Activated CD4-positive, alpha-beta T cell treated with anti-CD3 and anti-CD28 coated beads, Interleukin-2, amount 10 ng/mL, durations not matched to agents 24 days and 14 days (primary cell): ENCODE measurements at places on chromosomes 5 and 9. TPM values are rescaled to one million over a fixed set of nuclear protein-coding genes. Genes with fewer than 3 reads are reported as not detected.

DNA sequence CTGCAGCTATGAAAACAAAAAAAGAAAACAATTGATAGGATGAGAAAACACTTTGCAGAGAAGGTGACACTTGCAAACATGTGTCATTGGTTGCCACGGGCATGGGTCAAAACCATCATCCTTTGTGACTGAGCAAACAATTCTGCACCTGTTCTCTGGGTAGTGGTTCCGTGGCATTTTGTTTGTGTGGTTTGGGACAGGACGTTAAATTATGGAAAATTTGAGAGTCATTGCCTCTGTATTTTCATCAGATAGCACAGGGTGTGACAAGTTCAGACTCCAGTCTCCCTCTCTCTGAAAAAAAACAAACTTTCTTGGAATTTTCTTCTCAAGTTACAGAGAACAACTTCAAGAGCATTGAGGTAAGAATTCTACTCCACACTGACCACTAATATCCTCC lies 113.4 kb upstream of the HMHB1 start:
- no peak for DNase-seq

DNA sequence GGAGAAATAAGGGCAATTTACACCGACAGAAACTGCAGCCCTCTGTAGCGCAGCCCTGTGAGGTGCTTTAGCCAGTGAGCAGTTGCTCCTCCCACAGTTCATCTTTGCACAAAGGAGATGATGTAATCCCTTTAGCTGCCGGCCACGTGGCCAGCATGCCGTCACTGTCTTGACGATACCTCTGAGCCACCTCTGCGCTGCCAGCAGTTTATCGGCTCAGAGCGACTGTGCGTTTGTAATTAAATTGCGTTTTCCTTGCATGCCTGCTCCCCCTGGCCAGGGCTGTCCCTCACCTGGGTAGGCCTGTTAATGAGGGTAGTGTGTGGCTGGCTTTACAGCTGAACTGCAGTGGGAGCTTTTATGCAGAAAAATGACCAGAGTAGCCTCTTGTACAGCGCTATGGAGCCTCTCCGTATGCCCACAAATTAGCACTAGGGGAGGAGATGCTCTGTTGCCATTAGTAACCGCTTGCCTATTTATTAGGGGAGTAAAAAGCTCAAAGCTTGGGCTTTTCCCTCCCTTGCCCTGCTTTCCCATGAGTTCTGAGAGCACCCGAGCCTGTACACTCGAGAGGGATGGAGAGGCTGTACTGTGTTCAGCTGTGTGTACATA lies 107.0 kb downstream of the TRIO start:
- DNase-seq, result no peak

The TSPAN17 gene
- 29.3 and 32.0 TPM in 2 replicates for total RNA-seq

The DND1 gene
- 2.8 and 3.8 TPM in 2 replicates for total RNA-seq

- no peak for DNase-seq
These were observed 22.6 kb upstream of the MELK start for GRCh38 chr9:36550135-36550534.

The CNTLN gene
- 1.6 and 2.3 TPM in 2 replicates for total RNA-seq

The ANKRD31 gene
- total RNA-seq, result 0.33 and 0.47 TPM in 2 replicates

DNA sequence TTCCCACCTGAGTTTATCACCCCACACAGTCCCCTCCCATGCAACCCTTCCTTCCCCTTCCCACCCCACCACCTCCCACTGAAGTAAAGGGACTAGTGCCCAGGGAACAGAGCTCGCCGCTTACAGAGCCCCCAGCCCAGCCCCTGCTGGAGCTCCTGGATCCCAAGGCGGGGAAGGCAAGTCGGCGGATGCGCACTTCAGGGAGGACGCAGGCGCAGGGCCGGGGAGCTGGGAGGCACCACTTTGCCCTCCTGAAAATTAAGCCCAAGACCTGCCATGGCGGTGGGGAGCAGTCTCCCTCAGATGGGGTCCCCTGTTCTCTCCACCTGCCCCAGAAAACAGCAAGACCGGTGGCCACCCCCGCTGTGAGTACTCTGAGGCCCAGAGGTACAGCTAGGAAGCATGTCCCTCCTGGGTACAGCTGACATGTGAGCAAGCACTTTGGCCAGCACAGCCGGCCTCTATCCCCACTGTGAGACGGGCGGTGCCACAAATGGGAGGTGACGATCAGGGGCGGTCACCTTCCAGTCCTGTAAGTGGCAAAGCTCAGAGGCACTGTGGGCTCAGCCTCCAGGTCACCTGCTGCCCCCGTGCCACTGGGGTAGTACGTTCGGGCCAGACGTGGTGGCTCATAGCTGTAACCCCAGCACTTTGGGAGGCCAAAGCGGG lies 45.9 kb downstream of the COL23A1 start:
- no peak for DNase-seq

GRCh38 chr9:13607481-13608441 lies 328.3 kb upstream of the MPDZ start:
- no peak for DNase-seq

GRCh38 chr9:130220352-130220751 lies 45.2 kb upstream of the HMCN2 start:
- no peak for DNase-seq

DNA sequence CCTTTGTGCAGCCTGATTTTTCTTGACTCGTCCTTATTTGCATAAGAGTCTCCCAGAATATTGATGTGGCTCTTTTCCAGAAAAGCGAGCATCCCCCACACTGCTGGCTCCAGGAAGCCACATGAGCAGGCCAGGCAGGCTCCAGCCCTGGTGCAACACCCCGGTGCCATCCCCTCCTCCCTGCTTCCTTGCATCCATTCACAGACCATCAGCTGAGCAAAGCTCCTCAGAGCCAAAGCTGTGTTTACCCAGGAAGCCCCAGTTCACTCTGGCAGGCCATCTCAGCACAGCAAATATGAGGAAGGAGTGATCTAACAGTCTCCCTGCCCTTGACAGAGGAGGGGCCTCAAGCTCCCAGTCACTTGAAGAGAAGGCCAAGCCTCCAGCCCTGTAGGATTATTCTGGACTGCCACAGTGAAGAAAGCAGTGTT lies 34.4 kb downstream of the INSYN2B start:
- no peak for DNase-seq

- no peak for DNase-seq
These were observed 17.5 kb upstream of the F2RL1 start for GRCh38 chr5:76801159-76801802.

DNA sequence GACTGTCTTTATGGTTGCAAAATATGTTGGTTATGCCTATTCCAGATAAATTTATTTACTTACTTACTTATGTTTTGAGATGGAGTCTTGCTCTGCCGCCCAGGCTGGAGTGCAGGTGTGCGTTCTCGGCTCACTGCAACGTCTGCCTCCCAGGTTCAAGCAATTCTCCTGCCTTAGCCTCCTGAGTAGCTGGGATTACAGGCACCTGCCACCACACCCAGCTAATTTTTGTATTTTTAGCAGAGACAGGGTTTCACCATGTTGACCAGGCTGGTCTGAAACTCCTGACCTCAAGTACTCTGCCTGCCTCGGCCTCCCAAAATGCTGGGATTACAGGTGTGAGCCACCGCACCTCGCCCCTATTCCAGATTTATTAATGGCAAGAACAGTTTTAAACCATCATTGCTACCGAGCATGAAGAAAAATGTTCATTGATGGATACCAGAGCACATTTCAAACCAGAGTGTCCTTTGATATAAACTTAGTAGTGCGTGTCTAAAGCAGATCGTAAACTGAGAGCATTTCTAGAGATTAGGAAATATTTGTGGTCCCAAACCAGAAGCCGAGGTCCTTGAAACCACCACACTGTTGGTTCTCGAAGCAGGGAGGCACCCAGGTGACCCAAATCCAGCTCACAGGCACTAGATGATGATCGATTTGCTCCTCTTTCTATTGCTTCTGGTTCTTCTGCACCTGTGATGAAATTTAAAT lies 85.2 kb downstream of the GRAMD2B start:
- DNase-seq, result peak; percentile 63

DNA sequence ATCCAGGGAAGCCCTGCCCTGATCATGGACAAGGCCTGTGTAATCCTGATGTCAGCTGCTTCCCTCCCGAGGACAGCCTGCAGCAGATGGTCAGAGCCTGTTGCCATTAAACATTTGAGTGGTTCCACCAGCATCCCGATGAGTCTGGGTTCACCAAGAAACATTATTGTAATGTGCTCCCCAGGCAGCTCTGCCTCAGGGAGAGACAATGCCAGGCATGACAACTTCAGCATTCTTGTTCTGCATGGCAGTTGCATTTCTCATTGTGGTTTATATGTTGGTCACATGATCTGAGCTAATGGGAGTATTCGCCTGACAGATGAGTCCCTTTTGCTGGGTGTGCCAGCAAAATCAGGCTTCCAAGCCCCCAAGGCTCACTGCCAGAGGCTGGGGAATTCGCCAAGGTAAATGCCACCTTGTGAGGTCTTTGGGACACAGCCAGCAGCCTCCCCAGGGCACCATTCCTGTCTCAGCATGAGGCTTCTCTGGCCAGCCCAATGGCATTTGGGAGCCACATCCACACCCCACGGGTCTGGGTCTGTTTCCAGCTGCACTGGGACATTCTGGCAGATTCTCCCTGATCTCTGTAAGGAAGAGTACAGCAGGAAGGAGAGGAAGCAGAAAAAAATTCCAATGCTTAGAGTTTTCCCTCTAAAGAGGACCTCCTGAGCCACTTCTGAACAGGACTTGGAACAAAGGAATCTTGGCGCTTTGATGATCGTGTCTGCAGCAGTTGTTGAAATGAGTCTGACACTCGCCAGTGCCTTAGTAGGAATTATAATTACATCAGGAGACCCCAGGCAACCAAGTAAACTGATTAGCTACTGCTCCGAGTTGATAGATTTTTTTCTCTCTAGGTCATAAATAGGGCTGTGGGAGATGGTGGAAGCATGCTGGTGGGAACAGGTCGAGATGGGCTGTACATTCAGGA lies 18.7 kb downstream of the KCNIP1 start:
- no peak for DNase-seq

GRCh38 chr9:135178498-135178897 lies 91.0 kb downstream of the OLFM1 start:
- no peak for DNase-seq

DNA sequence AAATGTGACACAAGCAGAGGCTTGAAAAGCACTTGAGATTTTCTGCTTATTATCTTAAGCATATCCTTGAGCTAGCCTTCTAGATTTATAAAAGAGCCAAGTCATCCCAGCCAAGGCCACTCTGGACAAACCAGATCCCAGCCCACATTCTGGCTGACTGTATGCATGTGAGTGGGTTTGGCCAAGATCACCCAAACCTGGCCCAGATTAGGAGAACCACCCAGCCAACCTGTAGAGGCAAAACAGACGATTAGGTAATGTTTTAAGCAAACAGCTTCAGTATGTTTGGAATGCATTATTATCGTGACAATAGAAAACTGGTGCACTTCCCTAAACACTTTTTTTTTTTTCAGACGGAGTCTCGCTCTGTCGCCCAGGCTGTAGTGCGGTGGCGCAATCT lies 151.9 kb downstream of the SPATA31D1 start:
- DNase-seq, result no peak

DNA sequence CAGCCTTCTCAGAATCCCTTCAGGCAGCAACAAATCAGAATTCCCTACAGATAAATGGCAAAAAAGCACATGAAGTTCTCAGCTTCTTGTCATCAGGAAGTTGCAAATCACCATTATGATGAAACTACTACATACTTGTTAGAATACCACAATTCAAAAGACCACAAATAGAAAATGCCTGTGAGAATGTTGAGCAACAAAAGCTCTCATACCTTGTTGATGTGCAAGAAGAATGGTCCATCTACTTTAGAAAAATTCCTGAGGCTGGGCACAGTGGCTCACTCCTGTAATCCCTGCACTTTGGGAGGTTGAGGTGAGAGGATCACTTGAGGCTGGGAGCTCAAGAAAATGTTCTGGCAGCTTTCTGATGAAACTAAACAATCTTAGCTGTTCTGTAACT lies 278.1 kb downstream of the ICE1 start:
- DNase-seq, result no peak

GRCh38 chr5:36108758-36109460 lies 42.2 kb upstream of the UGT3A2 start:
- no peak for DNase-seq

DNA sequence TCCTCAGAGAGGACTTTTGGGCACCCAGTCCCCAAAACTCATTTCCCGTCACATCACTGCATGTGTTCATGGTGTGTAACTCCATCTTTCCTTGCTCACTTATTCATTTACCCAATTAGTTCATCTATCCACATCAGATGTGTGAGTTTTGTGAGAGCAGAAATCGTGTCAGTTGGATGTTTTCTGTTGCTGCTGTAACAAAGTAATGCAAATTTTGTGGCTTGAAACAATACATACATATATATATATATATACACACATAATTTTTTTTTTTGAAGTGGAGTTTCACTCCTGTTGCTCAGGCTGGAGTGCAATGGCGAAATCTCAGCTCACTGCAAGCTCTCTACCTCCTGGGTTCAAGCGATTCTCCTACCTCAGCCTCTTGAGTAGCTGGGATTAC lies 70.5 kb upstream of the BOD1 start:
- DNase-seq, result no peak

- DNase-seq, result no peak
These were observed 661.0 kb upstream of the C9orf72 start for GRCh38 chr9:28234133-28234893.

- DNase-seq, result no peak
These were observed 116.9 kb upstream of the SMC2 start for GRCh38 chr9:103977163-103977562.

DNA sequence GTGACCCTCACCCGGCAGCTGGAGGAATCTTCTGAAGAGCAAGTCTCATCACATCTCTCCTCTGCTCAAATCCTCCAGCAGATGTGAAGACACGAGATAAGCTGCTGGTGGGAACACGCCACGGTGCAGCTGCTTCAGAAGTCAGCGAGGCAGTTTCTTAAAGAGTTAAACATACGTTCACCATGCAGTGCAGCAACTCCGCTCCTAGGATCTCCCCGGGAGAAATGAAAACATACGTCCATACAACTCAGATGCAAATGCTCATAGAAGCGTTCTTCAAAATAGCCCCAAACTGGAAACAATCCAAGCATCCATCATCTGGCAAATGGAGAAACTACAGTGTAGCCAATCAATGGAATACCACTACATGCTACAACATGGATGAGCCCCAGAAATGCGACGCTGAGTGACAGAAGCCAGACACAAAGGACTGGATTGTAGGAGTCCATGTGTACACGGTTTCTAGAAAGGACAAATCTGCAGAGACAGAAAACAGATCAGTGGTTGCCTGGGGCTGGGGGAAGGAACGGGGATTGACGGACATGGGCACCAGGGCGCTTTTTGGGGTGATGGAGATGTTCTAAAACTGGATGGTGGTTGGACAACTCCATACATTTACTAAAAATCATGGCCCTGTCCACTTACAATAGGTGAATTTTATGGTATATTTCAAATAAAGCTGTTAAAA lies 150.6 kb downstream of the COL23A1 start:
- DNase-seq, result no peak

GRCh38 chr9:107142896-107143603 lies 140.0 kb upstream of the RAD23B start:
- no peak for DNase-seq

- no peak for DNase-seq
These were observed 219.8 kb downstream of the ACTL7B start for GRCh38 chr9:108636013-108636412.
